ENCODE measurements at places on chromosomes 16 and 17.
A peak's percentile ranks its signal among the peaks of the same experiment; 100 is the strongest.

GRCh38 chr17:41965694-41966462, 717 bp upstream of the CNP start:
- DNase-seq, result no peak

- no peak for DNase-seq
Measured at GRCh38 chr16:50038286-50038685, 13.3 kb downstream of the CNEP1R1 start.

DNA sequence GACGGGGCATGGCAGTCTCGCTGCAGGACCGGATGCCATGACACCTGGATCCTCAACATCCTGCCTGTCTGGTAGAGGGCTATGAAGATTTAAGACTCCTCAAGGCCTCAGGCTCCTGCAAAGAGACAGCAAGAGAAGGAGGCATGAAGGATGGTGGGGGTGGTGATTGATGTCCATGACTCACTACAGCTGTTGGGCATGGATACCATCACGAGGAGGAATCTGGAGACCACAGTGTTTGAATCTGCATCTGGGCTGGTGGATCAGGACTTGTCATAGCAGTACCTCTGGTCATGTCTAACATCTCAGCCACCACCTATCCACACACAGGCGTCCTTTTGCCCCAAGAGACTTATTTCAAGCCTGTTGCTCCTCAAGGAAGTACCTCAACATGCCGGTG, 50.2 kb upstream of the WSCD1 start:
- DNase-seq, result no peak

DNA sequence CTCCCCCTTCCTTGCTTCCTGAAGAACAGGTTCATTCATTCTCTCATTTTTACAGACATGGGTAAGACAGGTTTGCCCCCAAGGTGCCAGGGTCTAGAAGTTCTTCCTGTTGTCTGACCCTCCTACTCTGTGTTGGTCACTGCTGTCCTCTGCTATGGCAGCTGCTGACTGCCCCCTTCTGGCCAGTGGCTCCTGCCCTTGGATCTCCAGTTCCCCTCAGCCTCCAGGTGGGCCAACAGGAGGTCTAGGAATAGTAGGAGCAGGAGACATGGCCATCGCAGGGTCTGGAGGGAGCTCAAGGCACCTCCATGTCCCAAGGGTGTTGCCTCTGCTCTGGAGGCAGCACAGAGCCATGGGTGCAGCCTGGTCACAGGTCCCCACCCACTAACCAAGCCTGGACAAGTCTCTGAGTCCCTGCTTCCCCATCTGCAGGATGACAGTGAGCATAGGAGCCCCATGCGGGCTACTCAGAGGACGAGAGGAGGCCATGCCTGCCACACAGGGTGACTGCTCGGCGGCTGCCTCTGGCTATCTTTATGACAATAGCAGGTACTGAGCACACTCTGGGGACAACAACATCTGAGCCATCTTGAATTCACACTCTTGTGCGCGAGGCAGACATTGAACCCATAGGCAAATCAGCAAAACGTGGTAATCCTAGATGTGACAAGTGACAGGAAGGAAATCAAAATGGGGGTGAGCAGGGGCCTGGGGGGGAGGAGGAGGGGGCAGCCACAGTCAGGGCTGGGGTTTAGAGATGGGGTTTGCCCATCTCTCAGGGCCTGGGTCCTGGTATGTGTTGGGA, 27.0 kb upstream of the NXPH3 start:
- DNase-seq, result no peak

DNA sequence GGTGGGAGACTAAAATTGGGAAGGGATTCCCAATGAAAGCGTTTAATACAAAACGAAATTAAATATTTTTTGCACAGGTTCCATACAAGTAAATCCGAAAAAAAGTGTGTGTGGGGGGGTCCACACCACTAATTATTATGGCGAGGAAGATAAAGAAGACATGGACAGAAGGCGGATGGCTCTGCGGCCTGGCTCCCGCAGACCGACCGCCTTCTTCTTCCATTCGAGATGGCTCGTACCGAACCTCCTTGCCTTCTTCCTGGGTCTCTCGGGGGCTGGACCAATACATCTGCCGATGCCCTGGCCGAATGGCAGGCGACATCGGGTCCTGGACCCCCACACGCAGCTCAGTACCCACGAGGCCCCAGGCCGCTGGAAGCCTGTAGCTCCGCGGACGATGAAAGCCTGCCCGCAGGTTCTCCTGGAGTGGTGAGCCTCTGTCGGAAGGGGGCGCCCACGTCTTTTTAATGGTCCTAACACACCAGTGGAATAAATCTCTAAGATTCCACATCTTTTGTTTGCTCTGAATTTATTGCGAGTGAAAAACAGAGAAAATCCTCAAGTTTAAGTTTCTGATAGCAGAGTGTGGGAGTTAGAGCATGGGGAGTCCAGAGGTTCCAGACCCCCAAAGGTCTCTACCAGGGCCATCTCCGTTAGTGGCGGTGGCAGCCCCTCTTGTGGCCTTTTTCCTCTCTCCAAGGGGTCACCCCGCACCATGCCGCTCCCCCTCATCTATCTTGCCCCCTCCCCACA, 1.4 kb downstream of the PRAC2 start:
- peak; percentile 88 for DNase-seq

GRCh38 chr17:73203788-73204479, 11.1 kb downstream of the COG1 start:
- DNase-seq, result no peak

GRCh38 chr17:42775534-42776098, 2.4 kb downstream of the VPS25 start:
- no peak for DNase-seq

DNA sequence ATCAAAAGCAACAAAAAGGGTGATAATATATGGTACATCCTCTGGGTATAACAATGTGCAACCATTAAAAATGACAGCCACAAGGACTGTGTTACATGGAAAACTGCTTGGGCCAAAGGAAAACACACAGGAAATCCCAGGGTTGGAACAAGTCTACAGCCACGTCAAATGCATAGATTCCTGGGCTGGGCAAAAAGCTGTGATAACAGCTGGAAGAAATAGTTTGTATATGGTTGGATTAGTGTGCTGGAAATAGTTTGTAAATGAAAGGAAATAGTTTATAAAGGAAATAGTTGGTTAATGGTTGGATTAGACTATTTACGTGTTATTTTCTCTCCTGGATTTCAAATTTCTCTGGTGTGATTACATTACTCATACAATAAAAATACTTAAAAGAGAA, 2.6 kb downstream of the HSD17B2 start:
- no peak for DNase-seq

DNA sequence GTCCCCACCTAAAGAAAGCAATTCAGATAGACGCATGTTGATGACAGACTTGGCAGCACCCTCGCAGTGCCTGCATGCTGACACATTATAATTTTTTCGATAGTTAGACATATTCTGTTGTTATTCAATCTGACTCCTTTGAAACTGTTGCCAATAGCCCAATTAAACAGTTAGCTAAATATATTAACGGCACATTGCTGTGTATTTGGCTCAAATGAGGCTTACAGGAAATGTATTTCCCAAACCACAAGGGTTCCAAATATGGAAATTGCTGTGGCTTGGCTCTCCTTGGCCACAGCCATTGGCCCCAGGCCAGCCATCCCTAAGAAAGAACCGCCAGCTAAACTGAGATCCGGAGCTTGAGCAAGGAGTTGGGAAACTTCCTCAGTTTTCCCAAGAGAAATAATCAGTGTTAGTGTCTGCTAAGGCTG, 31.1 kb downstream of the C16orf82 start:
- no peak for DNase-seq

DNA sequence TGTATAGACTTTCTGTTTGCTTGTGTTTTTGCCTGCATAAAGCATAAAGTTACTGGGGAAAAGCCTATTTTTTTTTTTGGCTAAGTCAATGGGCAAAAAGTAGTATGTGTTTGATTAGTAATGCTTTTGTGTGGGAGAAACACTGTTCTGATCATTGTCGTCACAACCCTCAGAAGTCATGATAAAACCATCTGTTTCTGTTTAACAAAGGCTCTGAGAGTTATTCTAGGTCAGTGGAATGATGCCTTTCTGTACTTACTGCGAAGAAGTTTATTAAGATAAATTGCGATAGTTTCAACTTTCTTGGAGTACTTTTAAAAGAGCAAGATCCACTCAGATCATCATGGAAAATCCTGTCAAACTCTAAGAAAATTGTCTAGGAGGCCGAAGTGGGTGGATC, 80.9 kb downstream of the PRKCA start:
- DNase-seq, result no peak

DNA sequence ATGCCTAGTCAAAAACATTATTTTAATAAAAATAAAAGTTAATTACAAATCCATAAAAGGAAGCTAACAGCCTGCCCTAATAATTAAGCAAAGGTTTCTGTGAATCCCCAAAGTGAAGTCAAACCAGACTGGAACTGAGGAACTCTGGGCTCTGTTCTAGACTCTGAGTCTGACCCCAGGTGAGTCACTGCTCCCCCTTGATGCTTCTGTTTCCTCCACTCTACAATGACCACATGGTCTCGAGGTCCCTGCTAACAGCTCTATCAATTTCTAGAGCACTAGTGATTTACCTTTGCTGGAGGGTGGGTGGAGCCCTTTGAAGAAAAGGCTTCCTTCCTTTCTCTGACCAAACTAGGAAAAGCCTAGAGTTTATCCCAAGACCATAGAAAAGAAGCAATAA, 32.4 kb downstream of the XPO6 start:
- DNase-seq, result no peak

DNA sequence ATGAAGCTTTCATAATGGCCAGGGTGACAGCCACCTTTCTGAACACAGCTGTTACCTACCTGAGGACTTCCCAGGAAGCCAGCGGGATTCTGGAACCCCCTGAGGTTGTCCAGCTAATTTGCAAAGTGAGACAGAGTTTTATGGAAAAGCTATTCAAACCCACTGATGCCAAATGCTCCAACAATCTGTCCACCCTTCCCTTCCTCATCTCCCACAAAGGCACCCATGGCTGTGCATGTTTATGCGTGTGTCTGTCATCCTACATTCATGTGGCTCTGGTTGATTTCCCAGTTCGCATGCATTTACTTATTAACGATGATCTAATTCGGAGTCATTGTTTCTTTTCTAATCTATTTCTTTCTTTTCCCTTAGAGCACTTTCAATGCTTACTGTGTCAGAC, 217.1 kb downstream of the SLC39A11 start:
- DNase-seq, result no peak

GRCh38 chr17:6541886-6542285, 14.5 kb downstream of the PITPNM3 start:
- DNase-seq, result no peak

- no peak for DNase-seq
Measured at GRCh38 chr17:43169561-43170139, 1.4 kb upstream of the NBR1 start.

DNA sequence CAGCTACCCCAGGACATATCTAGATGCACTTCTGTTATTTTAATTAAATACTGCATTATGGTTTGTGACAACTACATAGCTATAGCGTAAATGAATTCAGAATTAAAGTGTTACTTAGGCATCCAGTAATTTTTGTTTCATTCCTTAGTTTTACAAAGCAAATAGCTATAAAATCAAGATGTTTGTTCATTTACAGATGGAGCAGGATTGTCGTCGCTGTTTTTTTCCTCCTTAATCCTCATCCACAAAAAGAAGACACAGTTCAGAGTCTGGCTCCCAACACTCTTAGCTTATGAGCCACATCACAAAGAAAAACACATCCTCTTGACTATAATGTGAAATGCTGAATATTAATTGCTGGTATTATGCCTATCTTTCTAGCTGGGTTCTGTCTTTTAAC, 43.7 kb downstream of the SNX11 start:
- no peak for DNase-seq

DNA sequence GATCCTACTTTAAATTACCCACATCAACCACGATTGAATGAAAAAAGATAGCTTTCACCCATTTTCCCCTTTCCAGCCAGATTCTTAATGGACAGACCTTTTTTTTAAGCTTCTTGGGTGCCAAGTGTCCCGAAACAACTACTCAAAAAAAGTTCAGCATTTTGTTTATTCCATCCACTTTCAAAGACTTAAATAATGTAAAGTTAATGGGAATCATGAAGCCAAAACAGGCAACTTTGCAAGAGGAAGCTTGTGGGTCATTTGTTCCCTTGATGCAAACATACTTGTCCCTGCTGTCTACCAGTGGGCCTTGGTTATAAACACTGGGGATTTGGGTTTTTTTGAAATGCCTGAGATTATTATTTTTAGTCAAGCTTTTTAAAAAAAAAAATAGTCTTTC, 414.0 kb upstream of the PSMD7 start:
- no peak for DNase-seq

DNA sequence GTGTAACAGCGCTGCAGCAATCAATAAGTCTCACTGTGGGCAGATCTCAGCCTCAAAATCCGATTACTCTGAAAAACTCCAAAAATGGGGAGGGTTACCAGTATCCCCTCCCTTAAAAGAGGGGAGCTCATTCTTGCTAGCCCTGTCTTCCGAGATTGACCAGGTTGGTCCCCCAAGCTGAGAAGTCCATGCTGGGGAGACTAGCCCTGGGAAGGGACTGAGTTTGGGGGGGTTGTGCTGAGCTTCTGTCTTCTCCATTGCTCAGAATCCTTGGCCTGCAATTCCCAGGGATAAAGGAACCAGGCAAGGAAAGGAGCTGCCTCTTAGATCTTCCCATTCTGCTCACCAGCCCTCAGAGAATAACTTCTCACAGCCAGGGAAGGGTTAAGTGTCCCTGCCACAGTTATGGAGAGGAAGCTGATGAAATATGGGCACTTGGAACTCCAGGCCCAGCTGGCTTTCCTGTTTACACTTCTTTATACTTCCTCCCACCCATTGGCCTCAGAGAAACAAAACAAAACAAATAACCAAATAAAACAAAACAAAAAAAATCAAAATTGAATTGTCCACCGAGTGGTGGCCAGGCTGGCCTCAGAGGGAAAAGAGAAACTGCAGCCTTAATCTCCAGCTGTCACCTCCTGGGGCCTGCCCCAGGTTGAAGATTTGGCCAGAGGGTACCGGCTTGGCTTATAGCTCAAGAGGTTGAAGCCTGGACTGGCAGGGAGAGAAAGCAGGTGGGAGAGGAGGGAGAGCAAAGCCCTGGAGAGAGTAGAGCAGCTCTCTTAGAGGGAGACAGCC, 2.6 kb downstream of the HOXB3 start:
- no peak for DNase-seq

GRCh38 chr17:39618956-39619785, 7.6 kb upstream of the PPP1R1B start:
- DNase-seq, result no peak

DNA sequence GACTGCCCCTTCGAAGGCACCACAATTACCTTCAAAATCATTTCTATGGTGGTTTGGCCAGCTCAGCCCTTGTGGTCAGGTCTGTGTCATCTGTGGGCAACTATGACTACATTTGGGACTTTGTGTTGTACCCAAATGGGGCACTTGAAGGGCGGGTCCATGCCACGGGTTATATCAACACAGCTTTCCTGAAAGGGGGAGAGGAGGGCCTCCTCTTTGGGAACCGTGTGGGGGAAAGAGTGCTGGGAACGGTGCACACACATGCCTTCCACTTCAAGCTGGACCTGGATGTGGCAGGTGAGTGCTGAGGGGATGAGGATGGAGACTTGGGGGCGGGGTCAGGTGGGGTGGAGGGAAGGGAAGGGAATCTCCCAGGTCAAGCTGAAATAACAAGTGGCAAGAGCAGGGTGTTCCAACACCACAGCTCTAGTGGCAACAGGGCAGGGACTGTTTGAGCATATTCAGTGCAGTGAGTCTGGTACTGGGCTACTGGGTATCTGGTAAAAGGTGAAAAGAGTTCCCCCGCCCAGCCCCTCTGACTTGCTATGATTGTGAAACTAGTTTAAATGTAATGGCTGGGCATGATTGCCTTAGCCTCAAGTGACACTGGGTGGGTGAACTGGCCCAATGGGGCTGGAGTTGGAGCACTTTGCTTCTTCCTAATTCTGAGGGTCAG, 1.7 kb downstream of the AOC2 start:
- no peak for DNase-seq

Data from left kidney (tissue), 8 donors.